ENCODE measurements at places on chromosomes 12 and 14.

- no peak for DNase-seq
Measured at GRCh38 chr14:100294963-100295330, 11.3 kb downstream of the SLC25A29 start.

GRCh38 chr12:111664499-111664898 is 21.3 kb downstream of the BRAP start:
- no peak for DNase-seq

- no peak for DNase-seq
Measured at GRCh38 chr12:132856581-132856980, 27.9 kb upstream of the GOLGA3 start.

GRCh38 chr14:77809011-77809410 is 9.1 kb downstream of the ADCK1 start:
- DNase-seq: no peak

- DNase-seq: no peak
Measured at GRCh38 chr12:131131808-131132117, 178.1 kb downstream of the ADGRD1 start.

DNA sequence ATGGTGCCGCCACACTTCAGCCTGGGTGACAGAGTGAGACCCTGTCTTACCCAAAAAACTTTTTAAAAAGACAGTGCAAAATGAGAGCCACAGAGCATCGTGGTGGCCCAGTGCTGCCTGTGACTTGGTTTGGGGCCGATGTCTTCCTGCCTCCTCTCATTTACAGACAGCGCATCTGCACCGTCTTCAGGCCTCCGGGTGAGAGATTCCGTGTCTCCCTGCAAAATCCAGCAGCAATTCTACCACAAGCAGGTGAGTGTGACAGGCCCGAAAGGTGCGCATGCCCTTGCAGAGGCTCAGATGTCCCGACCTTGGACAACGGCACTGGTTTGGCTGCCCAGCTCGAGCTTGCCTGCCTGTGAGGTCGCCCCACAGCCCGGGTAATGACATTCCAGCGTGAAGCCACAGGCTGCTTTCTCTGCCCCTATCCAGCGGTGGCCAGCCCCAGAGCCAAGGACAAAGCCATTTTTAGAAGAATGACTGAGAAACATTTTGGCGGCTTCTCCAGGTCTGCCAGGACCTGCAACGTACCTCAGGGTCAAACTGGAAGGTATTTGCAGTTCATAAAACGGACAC is 70.3 kb upstream of the RFLNA start:
- DNase-seq: no peak

GRCh38 chr12:110966081-110966760 is 45.8 kb upstream of the MYL2 start:
- no peak for DNase-seq

DNA sequence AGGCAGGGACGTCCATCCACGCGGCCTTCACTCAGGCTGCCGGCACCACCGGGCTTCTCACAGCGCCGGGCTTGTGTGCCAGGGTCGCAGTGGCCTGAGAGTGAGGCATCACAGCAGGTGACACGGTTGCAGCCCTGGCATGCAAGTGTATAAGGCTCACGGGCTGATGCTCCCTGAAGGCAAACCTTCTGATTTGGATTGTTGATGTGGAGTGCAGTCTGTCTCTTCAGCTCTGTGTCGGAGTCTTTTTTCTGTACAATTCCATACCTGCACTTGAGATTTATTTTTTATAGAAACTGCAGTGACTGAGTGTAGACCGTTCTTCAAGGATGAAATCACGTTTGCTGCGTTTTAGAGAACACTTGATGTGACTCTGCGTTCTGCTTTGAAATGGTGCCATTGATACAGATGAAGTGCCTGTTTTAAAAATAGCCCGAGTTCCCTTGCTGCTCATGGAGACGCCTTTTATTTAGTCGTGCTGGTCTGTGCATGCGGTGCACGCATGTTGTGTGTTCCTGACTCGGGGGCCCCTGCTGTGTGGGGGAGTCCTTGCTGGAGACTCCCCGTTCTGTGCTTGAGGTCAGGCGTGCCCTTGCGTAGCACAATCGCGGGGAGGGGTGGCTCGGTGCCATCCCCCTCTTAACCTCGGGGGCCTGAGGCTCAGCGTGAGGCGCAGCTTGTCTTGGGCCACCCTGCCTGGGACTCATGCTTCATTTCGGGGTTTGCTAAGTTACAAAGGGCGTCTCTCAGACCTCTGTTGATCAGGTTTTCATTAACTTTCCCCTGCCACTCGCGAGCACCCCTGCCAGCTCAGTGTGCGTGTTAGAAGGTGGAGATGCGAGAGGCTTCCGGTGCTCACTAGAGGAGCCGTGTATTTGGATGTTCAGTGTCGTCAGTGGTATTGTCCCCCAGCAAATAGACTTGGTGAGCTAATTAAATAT is 21.6 kb upstream of the AMN start:
- DNase-seq: no peak

- DNase-seq: no peak
Measured at GRCh38 chr12:90630006-90630405, 325.0 kb downstream of the CCER1 start.

DNA sequence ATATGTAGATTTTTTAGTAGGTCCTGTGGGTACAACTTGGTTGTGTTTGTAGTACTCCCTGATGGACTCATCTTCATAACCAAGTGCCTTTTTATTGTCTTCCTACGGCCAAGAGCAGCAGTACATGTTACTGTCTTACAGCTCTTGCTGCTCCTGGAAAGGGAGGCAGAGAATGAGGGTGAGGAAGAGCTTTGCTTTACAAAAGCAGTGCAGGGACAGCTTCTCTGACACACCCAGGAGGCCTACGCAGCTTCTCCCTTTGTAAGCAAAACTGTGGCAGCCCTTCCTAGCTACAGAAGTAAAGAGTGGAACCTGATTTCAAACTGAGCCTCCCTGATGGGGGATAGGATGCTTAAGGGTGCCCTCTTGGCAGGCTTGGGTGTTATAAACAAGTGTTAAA is 18.6 kb downstream of the MYRFL start:
- DNase-seq: no peak

GRCh38 chr12:12934556-12934955 is 17.4 kb downstream of the GPRC5D start:
- DNase-seq: no peak

DNA sequence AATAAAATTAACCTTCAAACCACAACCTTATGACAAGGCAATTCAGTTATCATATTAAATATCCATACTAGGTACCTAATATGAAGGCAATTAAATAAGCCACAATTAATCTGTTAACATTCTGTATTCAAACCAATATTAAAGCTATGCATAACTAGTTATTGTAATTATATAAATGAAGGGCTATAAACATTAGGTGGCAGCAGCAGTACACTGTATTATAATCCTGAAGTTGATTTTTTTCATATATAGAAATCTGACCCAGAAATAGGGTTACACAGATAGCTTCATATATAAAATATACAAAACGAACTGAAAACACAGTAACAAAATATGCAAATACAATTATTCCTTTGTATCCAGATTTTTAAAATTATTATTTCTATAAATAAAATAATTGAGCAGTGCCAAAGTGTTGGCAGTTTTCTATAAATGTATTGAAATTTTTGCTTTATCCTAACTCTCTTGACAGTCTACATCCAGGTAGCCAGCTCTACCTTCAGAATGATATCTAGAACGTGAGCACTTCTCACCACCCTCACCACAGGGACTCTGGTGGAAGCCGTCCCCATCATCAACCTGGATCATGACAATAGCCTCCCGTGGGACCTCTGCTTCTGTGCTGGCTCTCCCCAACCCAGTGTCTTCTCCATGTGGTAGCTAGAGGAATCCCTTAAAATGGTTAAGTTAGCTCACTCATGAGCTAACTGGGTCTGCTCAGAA is 136.2 kb downstream of the MED13L start:
- DNase-seq: no peak

GRCh38 chr12:88924162-88924561 is 343.9 kb upstream of the KITLG start:
- DNase-seq: no peak

GRCh38 chr14:35398071-35398584 is 6.4 kb downstream of the NFKBIA start:
- DNase-seq: no peak

DNA sequence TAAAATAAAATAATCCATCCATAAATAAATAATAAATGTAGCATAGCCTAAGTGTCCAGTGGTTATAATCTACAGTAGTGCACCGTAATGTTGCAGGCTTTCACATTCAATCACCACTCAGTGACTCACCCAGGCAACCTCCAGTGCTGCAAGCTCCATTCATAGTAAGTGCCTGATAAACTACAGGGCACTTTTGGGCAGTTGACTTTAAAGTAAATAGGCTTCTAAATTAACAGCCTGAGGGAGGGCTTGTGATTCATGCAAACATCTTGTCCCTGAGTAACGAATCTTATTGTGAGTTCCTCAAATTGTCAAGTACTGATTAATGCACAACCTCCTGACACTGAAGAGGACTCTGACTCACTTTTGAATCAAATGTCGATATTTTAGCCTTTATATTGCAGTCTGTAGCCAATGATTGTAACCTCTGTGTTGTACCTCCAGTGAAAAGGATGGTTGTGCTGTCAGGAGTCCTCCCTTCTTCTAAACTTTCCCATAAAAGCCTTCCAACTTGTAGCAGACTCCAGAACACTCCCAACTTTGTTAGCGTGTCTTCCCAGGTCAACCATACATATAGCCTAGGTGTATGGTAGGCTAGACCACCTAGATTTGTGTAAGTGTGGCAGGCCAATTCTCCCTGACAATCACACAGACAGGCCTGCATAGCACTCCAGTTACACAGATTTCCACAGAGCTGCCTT is 55.0 kb upstream of the BICD1 start:
- no peak for DNase-seq

- DNase-seq: no peak
Measured at GRCh38 chr12:65648461-65648860, 175.8 kb upstream of the HMGA2 start.

DNA sequence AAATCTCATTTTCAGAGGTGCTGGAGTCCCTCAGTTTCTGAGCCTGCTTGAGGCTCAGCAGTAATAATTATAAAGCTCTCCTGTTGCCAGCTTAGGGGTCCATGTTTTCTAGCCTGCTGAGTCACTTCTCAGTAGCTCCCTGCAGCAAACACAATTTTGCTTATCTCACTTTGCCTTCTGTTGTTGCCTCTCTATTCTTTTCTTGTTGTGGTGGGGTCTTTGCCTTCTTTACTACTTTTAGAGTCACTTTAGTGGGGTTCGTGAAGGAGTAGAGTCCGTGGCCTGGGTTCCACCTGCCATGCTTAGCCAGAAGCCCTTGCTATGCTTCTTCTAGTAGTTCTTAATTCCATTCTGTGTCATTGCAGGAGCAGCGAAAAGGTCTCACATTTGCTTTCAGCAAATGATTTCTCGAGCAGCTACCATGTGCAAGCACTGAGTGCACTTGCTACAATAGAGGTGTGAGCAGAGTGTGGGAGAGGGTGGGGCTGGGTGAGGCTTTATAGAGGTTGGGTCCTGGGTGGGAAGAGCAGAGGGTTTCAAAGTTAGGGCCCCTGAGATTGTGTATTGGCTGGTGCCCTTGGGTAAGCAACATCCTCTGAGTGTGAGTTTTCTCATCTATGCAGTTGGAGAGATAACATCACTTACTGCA is 114.3 kb downstream of the ADCK1 start:
- DNase-seq: no peak

DNA sequence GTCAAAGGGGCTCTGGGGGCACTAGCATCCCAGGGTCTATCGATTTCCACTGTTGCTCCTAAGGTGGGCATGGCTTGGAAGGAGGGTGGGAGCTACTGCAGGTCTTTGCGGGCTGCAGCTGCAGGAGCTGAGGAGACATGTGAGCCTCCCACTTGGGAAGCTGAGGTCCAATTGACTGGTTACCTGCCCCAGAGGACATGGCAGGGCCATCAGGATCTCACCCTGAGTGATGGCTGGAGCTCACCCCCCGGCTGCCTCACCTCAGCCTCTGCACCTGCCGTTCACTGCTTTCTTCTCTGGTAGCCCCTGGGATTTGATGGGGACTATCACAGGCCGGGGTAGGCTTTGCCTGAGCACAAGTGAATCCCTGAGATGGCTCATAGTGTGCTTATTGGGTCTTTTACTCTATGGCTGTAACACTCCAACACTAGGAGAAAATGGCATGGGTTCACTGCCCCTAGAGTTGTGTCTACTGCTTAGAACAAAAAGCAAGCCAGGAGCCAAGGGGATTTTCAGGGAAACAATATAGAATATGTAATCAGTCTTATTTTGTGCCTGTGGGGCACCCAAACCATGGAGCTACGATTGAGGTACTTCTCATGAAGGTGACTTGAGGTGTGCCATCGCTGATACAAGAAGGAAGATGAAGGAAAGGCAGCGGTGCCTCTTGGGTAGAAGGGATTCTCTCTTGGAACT is 3.2 kb upstream of the KRT4 start:
- no peak for DNase-seq

DNA sequence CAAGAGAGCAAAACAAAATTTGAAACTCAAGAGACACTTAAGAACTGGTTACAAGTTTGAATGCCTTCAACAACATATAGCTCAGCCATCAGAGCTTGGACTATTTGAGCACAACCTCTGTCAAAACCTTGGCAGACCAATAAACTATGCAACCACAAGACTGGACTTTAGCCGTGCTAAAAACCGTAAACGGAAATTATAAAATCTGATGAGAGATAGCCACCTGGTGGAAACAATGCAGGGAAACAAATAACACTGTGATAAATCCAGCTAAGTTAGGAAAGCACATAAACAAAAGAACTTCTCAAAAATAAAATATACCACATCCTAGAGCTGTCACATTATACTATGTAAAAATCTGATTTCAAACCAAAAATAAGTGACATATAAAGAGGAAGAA is 1074.2 kb upstream of the NOVA1 start:
- no peak for DNase-seq

GRCh38 chr12:2076196-2076570 is 23.4 kb downstream of the CACNA1C start:
- DNase-seq: no peak

- no peak for DNase-seq
Measured at GRCh38 chr12:52213564-52214420, 19.3 kb upstream of the KRT7 start.

GRCh38 chr14:61019537-61019936 is 38.5 kb downstream of the SLC38A6 start:
- DNase-seq: no peak

- DNase-seq: no peak
Measured at GRCh38 chr12:132427999-132428935, 61.7 kb upstream of the FBRSL1 start.

GRCh38 chr14:85549697-85550096 is 19.8 kb downstream of the FLRT2 start:
- DNase-seq: no peak

DNA sequence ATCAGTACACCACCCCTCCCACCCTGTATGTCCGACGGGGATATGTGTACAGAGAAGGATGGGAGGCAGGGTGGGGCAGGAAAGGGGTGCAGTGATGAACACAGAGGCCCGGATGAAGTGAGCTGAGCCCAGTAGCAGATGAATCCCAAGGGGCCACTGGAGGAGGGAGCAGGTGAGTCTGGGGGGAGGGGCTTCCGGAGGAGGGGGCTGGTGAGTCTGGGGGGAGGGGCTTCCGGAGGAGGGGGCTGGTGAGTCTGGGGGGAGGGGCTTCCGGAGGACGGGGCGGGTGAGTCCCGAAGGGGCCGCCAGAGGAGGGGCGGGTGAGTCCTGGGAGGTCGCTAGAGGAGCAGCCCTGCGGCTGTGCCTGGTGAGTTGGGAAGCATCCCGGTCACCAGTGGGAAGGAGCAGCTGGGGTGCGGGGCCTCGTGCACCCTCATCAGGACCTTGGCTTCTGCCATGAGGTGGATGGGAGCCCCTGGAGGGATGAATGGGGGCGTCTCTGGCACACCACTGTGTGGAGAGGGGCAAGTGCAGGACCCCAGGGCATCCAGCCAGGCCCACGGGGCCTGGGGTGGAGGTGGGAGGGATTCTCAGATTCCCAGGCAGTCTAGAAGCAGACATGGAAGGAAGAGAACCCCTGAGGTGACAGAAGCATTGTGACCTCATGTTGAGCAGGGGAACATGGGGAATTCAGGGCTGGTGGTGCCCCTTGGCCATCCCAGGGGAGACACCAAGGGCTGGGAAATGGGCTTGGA is 14.0 kb downstream of the BEGAIN start:
- DNase-seq: no peak

Measured in T-helper 22 cell (primary cell).